ENCODE measurements at places on chromosomes 16 and 17.

DNA sequence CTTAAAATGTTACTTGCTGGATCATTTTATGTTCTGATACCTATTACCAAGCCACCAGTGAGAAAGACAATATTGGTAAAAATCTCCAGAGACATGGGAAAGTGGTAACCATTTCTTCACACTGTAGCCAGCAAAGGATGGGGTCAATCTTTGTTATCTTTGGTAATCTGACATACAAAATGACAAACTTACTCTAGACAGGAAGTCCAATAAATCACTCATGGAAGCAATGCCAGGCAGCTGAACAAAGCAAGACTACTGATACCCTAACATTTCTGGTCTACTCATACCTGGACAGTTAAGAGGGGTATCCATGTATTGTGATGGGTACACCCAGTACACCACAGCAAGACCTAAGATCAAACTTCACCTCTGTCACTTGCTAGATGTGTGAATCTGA is 19.0 kb downstream of the GRB2 start:
- DNase-seq = no peak

DNA sequence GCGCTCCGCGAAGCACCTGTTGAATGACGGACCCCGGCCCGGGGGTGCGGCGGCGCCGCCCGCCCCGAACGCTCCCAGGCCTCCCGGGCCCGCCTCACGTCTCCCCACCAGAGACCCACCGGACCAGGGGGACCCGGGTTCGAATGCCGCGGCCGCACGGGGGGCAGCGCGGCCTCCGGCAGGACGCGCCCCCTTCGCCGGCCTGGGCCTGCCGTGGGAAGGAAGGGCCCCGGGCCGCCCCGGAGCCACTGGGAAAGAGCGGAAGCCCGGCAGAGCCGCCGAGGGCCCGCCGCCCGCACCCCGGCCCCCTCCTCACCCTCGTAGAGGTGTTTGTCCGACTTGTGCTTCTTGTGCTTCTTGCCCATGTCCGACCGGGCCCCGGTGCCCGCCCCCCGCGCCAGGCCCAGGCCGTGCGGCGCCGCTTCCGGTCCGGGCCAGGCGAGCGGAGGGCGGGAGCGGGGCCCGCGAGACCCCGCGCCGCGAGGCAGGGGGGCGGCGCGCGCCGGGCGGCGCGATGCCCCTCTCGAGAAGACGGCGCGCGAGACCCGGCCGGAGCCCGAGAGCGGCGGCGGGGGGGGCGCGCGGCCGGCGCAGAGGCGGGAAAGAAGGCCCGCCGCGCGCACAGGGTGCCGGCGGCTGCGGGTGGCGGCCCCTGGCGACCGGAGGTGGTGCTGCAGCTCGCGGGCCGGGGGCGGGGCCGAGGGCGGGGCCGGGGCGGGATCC is at the start of gene BRD7:
TSS of gene BRD7 (minus strand) at position 579 of the 723 bp plus-strand sequence. CDS start at position 365, 214 bp downstream.
- peak; percentile 73 for DNase-seq

- no peak for DNase-seq
Measured at GRCh38 chr17:42798011-42798382, 507 bp downstream of the COA3 start.

- no peak for DNase-seq
Measured at GRCh38 chr17:73973586-73974409, 229.7 kb upstream of the RPL38 start.

- DNase-seq = no peak
Measured at GRCh38 chr16:82135844-82136243, 34.2 kb downstream of the MPHOSPH6 start.

GRCh38 chr17:80665792-80666191 is 121.2 kb downstream of the RPTOR start:
- no peak for DNase-seq

All from Right ventricle myocardium superior (tissue), 1 donor.